ENCODE measurements at places on chromosomes 7 and 10. TPM values are rescaled to one million over a fixed set of nuclear protein-coding genes. Genes with fewer than 3 reads are reported as not detected.

The HOXA4 gene
- 10.3 TPM for total RNA-seq

The C10orf105 gene
- total RNA-seq = not detected

The C10orf90 gene
- total RNA-seq = not detected

The TRDMT1 gene
- total RNA-seq = 8.7 TPM

The C7orf57 gene
- 0.26 TPM for total RNA-seq

The RASA4 gene
- 6.9 TPM for total RNA-seq

The HTR7 gene
- not detected for total RNA-seq

The NXPH1 gene
- total RNA-seq = 0.14 TPM

The TACR2 gene
- not detected for total RNA-seq

The TMEM236 gene
- 0.14 TPM for total RNA-seq

The C10orf95 gene
- not detected for total RNA-seq

The NFKB2 gene
- 47.8 TPM for total RNA-seq

The ARHGEF5 gene
- total RNA-seq = 8.7 TPM

Measured in Caki2 (cell line).